HuH-7 (cell line): ENCODE measurements at places on chromosomes 12 and 14.

DNA sequence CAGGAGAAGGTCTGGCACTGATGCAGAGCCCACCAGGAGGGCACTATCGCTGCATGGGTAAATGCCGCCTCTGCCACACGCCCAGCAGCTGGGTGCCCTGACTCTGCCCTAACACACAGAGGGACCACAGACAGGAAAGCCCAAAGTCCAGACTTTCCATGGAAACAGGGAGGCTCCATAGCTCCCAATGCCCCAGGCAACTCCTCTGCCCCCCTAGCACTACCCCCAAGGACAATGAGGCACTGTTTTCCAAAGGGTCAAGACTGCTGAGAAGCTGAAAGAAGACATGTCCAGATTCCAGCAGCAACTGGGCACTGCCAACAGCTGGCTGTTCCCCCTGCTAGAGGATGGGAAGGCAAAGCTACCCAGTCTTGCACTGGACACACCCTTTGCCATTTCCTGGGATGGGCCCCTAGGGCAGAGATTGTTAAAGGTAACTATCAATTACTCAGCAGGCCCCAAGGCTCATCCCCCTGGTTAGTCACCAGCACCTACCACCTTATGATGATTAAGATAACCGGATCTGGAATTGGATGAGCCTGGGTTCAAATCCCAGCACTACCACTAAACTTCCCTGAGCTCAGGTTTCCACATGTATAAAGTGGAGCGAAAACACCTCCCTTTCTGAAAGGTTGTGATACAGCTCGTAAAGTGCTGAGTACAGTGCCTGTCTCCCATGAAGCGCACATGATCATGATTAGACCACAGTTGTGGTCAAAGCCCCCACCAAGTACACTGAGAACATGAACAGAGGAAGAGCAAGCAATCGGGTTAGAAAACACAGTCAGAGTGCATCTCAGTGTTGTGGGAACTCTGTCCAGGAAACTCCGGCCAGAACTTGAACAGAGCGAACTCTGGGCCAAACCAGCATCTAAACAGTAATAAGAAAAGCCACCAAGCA is 3.3 kb downstream of the PXN start:
- no peak for DNase-seq

DNA sequence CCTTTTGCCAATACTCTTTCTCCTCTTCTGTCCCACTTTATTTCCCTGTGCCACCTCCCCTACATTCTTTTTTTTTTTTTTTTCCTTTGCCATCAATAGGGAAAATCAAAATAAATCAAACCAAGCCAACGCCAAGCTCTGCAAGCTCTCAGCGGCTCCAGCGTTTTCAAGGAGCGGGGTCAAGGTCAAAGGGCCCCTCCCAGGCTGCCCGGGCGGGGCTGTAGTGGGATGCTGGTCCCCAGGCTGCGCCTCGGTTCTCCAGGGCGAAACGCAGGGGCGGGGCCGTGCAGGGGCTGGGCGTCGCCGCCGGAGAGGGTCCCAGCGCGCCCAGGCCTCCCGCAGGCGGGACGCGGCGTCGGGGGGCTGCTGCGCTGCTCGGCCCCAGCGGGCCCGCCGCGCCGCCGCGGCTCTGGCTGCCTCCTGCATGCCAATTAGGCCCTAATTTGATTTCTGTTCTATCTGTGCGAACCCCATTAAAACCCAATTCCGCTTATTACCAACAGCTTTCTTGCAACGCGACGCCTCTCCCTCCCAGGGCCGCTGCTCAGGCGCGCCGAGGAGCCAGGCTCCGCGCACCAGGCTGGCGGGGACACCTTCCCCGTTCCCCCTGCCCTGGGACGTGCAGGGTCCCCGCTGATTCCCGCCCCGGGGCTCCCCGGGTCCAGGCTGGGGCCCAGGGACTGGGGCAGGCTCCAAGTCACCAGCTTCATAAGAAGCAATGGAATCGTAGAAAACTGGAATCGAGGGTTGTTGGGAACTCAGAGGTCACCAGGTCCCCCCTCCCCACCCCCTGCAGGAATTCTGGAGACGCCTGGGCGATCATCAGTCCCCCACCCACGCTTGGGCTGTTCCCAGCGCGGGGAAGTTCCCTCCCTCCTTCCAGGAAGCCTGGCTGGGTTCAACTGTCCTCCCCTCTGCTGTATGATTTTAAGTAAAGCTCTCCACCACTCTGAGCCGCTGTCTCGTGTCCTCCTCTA is 50.7 kb upstream of the MAP1LC3B2 start:
- peak; percentile 46 for DNase-seq

DNA sequence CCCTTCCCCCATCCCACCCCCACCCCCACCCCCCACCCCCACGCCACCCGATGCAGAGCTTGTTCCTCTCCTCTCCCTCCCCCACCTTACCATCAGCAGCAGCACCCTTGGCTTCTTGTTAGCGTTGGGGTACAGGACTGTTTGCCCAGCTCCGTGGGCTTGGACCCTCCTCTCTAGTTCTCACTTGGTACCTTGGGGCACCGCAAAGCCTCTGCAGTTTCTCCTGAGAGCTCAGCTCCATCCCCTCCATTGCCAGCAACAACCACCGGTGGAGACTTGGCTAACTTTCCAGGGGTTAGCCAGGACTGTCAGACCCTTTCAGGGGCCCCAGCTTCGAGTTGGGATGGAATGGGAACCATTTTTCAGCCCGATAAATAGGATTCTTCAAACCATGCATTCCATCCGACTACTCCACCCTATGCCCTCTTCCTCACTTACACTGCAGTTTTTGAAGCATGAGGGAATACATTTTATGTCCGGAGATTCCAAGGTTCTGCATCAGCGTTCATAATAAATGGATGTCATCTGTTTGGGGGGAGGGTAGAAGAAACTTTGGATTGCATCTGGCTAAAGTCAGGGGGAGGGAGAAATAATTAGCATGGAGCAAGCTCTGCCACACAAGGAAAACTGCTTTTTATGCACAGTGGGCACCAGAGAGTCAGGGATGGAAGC is 1.1 kb downstream of the SCN8A start:
- DNase-seq: no peak

DNA sequence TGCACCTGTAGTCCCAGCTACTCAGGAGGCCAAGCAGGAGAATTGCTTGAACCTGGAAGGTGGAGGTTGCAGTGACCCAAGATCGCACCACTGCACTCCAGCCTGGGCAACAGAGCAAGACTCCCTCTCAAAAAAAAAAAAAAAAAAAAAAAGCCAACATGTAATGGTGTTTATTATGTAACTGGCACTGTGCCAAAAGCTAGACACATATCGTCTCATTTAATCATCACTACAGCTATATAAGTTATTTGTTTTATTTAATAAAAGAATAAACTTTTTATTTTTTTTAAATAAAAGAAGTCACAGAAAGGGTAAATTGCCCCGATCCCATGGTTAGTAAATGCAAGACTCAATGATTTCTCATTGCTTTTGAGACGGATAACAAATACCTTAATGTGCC is 76.9 kb downstream of the PTCSC3 start:
- DNase-seq: no peak

- no peak for DNase-seq
Measured at GRCh38 chr12:117158096-117158495, 32.2 kb downstream of the FBXO21 start.

DNA sequence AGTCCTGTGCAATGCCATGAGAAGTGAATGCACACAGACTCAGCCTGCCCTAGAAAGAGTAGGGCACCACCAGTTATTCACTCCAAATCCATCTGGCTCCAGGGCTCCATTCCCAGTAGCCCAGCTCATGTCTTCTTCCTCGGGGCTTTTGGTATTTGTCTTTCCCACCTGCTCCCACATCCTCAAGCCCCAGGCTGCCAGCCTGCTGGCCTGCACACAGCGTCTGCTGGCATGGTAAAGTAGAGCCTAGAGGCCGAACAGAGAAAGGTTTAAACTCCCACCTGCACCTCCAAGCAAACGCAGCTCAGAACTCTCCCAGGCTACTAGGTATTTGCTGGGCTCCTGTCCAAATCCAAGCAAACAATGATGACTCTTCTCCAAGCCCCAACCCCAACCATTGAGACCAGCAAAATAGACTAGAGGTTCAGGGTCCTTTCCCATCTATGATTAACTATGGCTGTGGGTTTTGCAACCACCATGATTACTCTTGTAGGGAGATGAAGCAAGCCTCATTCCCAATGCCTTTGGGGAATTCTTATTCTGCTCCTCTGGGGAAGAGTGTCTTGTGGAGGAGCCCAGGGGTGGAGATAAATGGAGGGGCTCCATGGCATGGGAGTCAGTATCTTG is 5.2 kb upstream of the VDR start:
- DNase-seq: no peak

DNA sequence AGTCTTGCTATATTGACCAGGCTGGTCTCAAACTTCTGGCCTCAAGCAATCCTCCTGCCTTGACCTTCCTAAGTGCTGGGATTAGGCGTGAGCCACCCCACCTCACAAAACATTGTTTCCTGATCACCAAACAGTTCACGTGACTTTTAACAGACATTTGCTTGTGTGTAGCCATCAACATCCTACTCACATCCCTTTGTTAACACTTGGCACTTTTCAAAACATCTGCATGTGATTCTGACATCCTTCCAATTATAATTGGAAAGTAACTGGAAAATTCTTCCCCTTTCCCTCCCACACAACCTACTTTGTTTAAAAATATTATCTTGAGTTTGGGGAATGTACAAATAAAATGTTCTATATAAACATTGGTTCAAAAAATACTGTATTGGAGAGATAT is 317.9 kb downstream of the PCNX1 start:
- no peak for DNase-seq

DNA sequence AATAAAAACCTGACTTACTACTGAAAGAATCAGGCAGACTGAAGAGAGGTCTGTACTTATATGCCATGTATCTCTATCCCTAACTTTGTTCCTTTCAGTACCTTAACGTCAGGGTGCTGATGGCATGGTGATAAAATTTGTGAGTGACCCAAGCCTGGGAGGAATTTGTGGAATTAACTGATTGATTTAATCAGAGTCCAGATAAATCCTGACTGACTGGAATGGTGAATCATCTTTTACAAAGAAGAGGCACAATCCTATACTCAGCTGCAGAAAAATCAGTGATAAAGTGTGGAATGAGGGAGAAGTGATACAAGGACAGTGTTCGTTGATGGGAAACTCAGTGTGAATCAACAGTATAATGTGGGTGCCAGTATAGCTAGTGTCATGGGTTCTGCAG is 3.7 kb downstream of the TDG start:
- DNase-seq: no peak

GRCh38 chr12:124278389-124279101 is 16.3 kb upstream of the RFLNA start:
- DNase-seq: peak; percentile 45

GRCh38 chr14:68667313-68667791 is 125.5 kb downstream of the ZFP36L1 start:
- no peak for DNase-seq

DNA sequence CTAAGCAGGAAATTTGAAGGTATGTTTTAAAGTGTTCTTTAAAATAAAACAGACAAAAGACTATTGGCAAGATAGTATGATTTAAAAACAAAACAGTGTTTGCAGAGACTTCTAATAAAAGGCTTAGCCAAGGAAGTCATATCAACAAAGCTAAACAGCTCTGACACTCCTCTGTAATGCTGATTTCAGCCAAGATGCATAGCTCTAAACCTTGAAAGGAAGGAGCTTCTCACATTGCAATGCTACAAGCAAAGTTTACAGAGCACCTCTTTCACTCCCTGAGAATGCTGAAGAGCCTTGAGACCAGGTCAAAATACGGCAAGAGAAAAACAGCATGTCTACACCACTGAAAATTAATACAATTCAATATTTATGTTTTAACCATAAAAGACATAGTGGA is 51.8 kb downstream of the PARP11 start:
- DNase-seq: no peak

DNA sequence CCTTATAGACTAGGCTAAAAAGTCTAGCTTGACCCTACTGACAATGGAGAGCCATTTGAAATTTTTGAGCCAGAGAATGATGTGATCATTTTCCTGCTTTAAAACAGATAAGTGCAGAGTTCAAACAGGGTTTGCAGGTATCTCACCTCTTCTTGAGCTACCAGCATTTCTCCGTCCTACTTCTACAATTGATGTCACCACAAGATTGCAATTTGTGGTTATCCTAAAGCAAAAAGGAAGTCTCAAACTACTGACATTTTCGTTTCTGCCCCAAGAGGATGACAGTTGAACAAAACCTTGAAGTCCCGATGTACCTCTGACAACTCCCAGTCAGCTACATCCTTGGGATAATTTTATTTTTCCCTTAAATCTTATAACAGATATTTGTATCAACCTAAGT is 86.7 kb downstream of the PTGER2 start:
- DNase-seq: no peak

DNA sequence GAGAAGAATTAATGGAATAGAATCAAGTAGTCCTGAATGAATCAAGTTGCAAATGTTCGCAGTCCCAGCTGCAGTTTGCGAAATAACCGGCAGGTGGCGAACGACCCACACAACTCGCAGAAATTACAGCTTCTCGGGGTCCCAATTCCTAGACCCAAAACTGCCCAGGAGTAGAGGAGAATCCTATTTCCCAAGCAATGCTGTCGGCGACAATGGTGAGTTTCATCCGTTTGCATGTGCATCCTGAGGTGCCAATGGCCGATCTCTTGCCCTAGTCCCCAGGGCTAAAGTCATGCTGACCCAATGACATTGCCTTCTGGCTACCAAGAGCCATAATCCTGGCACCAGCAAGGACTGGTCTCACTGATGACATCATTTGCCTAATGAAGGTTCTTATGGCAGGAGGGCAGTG is 8.5 kb upstream of the ASCL1 start:
- DNase-seq: peak; percentile 42

- DNase-seq: no peak
Measured at GRCh38 chr14:30519961-30520360, 39.0 kb upstream of the G2E3 start.

DNA sequence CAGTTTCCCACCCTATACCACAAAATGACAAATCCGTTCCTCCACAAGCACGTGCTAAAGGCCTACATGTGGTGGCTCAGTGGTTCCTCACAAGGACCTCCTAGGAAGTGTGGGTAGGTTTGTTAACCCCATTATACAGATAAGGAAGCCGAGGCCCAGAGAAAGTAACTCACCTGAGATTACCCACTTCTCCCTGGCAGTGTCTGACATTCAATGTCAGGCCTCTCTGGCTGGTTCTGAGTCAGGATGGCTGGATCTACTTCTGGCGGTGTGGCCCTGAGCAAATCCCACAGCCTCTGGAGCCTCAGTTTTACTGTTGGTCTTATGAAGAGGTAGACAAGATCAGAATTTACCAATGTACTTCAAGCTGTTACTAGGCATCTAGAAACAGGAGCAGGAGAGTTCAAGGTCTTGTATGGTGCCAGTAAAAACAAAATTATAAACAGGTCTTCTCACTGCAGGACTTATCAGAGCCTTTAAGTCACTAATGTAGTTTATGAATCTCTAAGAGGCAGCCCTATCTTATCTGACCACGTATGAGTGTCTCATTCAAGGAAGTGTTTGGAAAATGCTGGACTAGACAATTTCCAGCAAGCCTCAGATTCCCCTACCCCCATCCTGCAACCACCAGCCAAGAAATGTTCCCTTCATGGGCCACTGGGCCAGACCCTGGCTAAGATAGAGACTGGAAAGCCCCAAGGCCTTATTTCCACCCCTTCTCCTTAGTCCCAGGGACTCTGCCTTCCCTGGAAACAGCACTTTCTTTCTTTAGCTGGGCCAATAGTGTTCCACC is 4.2 kb downstream of the HSPB8 start:
- DNase-seq: no peak

GRCh38 chr12:130073721-130074120 is 88.5 kb upstream of the FZD10 start:
- DNase-seq: no peak
